ENCODE measurements at places on chromosomes 4 and X.

GRCh38 chrX:132486599-132487178 is 2.1 kb downstream of the MBNL3 start:
- no peak for DNase-seq

DNA sequence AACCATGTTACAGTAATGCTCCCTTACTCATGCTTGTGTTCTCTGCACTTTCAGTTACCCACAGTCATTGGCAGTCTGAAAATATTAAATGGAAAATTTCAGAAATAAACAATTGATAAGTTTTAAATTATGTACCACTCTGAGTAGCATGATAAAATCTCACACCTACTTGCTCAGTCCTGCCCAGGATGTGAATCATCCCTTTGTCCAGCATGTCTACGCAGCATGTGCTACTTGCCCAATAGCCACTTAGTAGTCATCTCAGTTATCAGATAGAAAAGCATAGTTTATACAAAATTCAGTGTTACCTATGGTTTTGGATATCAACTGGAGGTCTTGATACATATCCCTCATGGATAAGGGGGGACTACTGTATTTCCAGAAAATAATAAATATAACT is 577.1 kb downstream of the GALNTL6 start:
- DNase-seq, result no peak

GRCh38 chrX:17361620-17362019 is 13.4 kb upstream of the NHS start:
- no peak for DNase-seq

- DNase-seq, result no peak
These were observed 454 bp downstream of the LETM1 start for GRCh38 chr4:1855333-1856070.

Data from brain microvascular endothelial cell (primary cell).